ENCODE measurements at places on chromosomes 5 and 9. TPM values are rescaled to one million over a fixed set of nuclear protein-coding genes. Genes with fewer than 3 reads are reported as not detected.
A peak's percentile ranks its signal among the peaks of the same experiment; 100 is the strongest.

Gene NSUN2
- total RNA-seq = 67.5 TPM

Gene DCAF10
- total RNA-seq = 27.3 TPM

Gene ABO
- 10.3 TPM for total RNA-seq

Gene NPDC1
- total RNA-seq = 73.2 TPM

Gene HAUS6
- total RNA-seq = 17.6 TPM

GRCh38 chr5:125890511-125890931 lies 532.7 kb upstream of the GRAMD2B start:
- no peak for DNase-seq

DNA sequence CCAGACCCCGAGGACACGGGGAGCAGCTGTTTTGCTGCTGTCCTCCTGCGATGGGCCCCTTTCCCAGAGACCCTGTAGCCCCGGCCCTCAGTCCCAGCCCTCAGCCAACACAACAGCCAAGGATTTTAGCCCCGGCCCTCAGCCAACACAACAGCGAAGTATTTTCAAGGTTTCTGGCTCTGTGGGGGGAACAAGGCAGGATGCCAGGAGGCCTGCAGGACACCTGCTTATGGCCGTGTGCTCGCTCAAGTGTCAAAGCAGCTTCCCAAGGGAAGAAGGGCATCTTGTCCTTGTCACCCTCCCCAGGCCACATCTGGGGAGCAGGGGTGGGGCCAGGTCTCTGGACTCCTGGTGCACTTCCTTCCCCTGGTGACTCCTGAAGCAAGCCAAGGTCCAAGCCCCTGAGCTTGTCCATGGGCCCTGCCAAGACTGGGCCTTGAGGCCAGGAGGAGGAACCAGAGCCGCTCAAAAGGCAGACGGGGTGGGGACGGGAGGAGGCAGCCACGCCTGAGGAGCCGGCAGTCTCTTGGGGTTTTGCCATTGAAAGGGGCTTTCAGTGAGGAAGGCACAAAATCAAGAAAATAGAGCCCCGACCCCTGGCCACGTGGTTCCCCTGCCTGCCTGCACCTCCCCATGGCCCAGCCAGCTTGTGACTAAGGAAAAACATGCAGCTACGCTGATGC lies 10.8 kb downstream of the KCNT1 start:
- DNase-seq = no peak

GRCh38 chr5:180117000-180117725 lies 45.6 kb upstream of the RNF130 start:
- DNase-seq = no peak

GRCh38 chr5:999032-999501 lies 9.5 kb upstream of the NKD2 start:
- no peak for DNase-seq

GRCh38 chr5:80967500-80968181 lies 7.5 kb downstream of the RASGRF2 start:
- DNase-seq = no peak

- no peak for DNase-seq
Measured at GRCh38 chr5:83498585-83498984, 27.0 kb downstream of the VCAN start.

DNA sequence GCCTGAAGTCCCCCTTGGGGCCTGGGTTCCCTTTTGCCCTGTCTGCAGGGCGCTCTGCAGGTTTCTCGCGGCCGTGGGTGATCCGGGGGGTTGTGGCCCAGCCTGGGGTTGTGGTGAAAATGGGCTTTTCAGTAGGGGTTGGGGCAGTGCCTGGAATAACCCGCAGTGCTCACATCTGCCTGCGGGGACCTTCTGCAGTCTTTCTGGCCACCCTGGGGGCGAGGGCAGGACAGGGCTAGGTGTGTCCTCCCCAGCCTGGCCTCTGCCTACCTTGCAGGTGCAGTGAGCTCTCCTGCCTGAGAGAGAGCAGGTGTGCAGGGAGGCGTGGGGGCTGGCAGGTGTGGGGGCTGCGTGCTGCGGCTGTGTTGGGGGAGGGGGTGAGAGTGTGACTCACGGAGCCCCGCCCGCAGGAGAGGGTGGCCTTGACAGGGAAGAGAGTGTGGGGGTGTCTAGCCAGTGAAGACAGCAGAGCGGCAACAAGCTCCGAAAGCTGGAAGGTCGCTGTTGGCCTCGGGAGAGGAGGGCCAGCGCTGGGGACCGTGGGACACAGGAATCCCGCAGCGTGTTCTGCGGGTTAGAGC lies 131.4 kb downstream of the MRPL36 start:
- no peak for DNase-seq

DNA sequence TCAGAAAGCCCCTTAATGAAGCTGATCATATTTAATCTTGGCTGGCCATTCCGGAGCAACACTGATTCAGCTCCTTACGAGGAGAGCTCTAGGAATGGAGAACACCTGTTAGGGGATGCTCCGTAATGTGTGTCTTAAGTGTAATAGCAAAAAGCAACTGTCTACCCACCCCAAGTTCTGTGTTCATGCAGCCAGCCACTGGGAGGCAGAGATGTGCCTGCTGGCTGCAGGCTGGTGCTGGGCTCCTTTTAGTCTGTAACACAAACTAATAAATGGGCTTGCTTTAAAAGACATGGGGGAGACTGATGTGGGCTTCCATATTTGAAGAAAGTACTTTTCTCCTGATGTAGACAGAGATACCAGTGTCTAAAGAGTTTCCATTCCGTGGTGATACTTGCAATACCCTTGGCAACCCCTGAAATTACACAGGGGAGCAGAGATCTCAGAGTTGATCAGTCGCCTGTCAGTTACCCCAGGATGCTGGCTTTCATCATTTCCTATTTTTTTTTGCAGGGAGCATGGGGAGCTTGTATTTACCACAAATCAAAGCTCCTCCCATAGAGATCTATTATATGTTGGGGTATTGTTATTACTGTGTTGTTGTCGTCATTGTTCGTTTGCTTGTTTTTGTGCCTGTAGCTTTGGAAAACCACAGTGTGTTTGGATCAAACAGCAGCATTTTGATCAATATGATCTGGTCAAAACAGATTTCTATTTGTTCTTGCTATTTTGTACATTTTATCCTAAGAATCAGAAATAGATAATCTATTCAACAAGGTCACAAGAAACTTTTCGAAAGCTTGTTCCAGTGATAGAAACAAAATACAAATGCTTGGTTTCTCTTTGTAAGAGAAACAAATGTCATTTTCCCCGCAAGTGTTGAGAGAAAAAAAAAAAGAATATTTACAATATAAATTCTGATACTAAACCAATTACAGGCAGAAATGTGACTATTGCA lies 65.8 kb downstream of the MTX3 start:
- no peak for DNase-seq

DNA sequence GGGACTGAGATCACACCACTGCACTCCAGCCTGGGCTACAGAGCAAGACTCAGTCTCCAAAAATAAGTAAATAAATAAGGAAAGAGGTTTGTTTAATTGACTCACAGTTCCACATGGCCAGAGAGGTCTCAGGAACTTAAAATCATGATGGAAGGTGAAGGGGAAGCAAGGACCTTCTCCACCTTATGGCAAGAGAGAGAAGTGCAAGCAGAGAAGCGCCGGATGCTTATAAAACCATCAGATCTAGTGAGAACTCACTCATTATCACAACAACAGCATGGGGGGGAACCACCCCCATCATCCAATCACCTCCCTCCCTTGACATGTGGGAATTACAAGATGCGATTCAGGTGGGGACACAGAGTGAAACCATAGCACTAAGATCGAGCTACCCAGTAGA lies 22.8 kb upstream of the RGMB start:
- DNase-seq = no peak

- DNase-seq = no peak
Measured at GRCh38 chr5:147743678-147744374, 38.7 kb downstream of the JAKMIP2 start.

DNA sequence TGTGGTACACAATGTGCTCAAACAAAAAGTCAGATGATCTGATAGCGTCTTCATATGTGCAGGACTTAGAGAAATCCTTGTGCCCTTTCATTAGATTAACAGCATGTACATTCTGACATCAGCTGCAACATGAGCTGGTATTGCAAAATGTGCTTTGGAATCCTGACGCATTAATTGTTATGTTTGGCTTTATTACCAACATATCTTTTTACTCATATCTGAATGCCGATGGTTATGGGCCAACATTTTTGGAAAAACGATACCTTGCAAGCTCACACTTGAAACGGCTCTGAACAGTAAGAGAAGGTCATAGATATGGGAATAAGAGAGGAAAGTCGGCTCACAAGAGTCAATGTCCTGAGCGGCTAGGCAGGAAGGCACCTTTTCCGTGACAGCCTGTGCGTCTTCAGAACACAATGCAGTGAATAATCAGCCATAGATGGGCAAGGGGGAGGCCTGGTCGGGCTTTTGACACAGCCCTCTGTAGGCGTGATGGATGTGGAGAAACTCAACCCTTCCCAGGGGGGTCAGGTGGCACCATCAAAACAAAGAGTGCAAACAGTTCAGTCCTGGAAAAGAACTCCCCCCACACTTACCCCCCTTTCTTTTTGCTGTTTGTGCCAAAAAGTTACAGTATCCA lies 36.4 kb upstream of the GAS1 start:
- no peak for DNase-seq

DNA sequence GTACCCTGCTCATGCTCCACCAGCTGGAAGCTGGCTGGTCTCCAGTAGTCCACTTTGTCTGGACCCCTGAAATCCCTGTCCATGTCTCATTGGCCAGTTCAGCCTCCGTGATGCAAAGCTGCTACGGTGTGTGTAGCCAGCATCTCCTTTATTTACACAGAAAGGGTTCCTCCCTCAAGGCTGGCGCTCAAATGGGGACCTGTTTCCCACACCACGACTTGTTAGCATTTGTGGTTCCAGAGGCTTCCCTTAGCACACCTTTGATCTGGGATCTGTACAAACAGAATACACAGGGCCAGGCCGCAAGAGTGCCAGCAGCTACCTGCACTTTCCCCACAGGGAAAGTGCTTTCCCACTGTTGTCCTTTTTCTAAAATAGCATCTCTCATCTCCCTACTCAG lies 5.7 kb upstream of the SMU1 start:
- no peak for DNase-seq

DNA sequence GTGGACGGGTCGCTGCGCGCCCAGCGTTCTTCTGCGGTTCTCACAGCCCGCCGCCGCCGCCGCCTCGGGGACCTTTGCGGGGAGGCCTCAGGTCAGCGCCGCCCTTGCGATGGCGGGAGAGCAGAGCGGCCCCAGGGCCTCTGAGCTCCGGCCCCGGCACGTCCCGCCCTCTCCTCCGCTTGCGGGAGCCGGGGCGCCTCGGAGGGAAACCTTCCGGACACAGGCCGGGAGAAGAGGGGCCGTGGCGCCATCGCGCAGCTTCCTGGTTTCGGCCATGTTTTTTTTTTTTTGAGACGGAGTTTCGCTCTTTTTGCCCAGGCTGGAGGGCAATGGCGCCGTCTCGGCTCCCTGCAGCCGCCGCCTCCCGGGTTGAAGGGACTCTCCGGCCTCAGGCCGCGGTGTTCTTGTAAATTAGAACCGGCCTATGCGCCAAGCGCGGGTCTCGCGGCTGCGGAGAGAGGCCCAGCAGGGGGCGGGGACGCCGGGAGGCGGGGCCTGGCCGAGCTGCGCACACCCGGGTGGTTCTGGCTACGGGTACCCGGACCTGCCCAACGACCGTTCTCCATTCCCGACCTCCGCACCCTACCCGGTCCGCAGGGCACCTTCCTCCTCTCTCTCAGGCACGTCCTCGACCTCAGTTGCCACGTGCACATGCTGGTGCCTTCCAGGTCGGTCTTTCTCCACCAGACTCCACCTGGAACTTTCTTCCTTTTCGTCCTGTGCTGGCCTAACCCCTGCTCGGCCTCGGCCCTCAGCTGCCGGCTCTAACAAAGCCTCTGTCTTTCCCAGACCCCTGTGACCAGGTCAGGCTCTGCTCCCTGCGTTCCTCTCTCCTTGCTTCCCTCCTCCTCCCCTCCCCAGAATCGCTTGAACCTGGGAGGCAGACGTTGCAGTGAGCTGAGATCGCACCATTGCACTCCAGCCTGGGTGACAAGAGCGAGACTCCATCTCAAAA lies 28.8 kb upstream of the MGAT1 start:
- peak; percentile 60 for DNase-seq
